ENCODE measurements at places on chromosomes 13 and 19. TPM values are rescaled to one million over a fixed set of nuclear protein-coding genes. Genes with fewer than 3 reads are reported as not detected.

Gene SYCN
- total RNA-seq, result not detected

Gene REEP6
- total RNA-seq, result 7.4 TPM

Gene ZNF563
- 3.4 TPM for total RNA-seq

Gene SOHLH2
- 125 TPM for total RNA-seq

Gene LHFPL6
- total RNA-seq, result 14.4 TPM

Gene PGLYRP2
- not detected for total RNA-seq

Gene MYCBP2
- total RNA-seq, result 71.3 TPM

Gene IL17D
- 6.9 TPM for total RNA-seq

Gene USPL1
- 18.0 TPM for total RNA-seq

Gene CACNG8
- not detected for total RNA-seq

GRCh38 chr13:41694545-41695301 is 237.4 kb downstream of the RGCC start:
- peak; percentile 88 for DNase-seq

DNA sequence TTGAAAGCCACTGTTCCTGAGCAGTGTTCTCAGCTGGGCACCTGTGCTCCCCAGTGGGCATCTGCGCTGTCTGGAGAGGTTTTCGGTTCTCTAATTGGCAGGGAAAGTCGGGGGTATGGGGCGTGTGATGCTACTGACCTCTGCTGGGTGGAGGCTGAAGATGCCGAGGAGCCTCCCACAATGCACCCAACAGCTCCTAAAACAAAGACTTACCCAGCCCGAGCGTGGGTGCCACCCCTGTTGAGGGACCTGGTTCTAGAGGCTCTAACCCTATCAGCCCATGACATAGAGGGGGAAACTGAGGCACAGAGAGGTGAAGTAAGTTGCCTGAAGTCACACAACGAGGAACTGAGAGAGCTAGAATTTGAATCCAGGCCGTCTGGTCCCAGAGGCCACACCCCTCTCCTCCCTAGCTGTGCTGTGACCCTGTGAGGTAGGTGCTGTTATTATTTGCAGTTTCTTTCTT is 2.3 kb downstream of the SPACA4 start:
- DNase-seq, result peak; percentile 32

DNA sequence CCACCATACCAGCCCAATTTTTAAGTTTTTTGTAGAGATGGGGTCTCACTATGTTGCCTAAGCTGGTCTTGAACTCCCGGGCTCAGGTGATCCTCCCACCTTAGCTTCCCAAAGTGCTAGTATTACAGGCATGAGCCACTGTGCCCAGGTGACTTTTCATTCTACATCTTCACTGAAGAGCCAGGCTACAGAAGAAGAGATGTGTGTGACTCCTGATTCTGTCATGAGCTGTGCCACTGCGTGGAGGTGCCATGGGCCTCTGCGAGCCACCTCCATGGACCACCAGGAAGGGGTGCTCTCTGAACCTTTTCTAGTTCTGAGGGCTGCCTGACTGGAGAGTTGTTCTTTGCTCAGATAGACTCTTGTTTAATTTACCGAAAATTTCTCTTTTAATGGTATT is 56.6 kb upstream of the RANBP3 start:
- DNase-seq, result no peak

DNA sequence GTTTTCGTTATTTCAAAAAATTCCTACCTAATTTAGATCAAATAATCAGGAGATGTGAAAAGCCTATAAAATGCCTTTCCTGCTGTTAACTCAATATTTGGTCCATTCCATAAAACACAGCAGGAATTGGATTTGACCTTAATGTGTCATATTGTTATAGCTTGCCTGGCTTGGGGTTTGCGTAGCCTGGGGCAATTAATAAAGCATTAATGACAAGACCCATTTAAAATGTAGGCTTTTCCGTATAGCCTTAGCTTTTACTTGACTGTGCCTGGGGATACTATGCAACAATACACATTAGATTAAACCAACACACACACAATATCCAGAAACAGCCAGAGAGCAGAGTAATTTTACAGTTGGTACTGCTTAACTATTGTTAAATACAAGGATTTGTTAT is 117.2 kb upstream of the MAB21L1 start:
- DNase-seq, result no peak

DNA sequence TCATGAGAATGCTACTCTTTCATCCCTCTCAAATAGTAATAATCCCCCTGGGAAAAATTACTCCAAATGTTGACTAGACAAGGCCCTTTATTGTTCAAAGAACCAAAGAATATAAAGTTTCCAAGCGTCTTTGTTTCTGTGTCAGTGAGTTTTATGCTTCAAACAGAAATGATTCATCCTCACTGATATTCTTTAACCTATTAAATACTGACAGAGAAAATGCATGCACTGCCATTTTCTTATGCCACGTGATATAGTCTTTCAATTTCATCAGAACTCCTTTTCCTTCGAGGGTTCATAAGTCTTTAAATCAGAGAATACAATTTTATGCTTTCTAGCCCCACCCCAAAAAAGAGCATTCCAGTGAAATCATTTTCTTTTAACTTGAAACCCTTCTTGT is 211.6 kb downstream of the SHISA2 start:
- peak; percentile 24 for DNase-seq

GRCh38 chr19:14337510-14337909 is 43.7 kb upstream of the ADGRE5 start:
- no peak for DNase-seq

GRCh38 chr19:49997709-49998108 is 27.5 kb downstream of the VRK3 start:
- no peak for DNase-seq

- no peak for DNase-seq
These were observed 4.2 kb upstream of the IZUMO2 start for GRCh38 chr19:50167314-50167721.

- DNase-seq, result no peak
These were observed 28.8 kb upstream of the SPATA13 start for GRCh38 chr13:24131749-24132148.

DNA sequence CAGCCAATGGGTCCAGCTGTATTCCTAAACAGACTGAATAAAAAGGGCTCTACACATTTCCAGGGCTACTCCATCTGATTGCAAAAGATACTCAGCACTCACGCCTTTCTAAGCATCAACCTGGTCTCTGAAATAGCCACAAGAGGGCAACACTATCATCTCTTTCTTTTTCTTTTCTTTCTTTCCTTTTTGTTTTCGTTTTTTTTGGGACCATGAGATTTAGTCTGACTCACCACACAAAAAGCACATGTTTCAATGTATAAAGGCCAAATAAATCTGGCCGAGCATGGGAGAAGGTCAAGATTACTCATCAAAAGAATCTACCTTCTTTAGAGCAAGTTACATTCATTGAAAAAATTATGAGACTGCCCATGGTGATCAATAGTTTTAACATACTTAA is 805.6 kb upstream of the ARGLU1 start:
- DNase-seq, result no peak

DNA sequence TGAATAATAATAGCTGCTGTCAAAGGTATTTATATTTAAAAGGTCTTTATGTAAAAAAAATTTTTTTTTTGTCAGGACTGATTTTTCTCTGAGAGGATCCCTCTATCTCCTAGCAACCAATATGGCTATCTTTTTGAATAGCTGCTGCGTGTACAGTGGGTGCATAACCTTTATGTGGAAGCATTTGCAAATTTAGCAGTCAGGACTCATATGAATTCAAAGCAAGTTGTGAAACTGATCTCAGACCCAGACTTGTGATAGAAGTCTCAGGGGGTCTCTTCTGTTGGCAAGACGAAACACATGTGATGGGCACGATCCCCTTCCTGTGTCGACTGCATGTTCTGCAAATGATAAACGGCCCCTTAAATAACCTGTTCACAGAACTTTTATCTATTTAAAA is 114.1 kb upstream of the ARGLU1 start:
- DNase-seq, result no peak

- peak; percentile 88 for DNase-seq
These were observed 91.0 kb upstream of the SLC15A1 start for GRCh38 chr13:98843482-98843877.

GRCh38 chr13:73900591-73900990 is 233.6 kb downstream of the KLF12 start:
- no peak for DNase-seq

DNA sequence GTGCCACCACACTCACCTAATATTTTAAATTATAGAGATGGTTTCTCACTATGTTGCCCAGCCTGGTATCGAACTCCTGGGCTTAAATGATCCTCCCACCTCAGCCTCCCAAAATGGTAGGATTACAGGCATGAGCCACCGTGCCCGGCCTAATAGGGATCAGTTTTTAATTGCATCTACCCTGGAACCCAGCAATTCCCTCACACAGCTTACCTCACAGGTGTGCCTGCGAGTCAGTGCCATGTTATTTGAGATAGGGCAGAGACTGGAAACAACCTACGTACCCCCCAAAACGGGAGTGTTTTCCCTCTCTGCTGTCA is 14.3 kb downstream of the MAP2K2 start:
- no peak for DNase-seq

DNA sequence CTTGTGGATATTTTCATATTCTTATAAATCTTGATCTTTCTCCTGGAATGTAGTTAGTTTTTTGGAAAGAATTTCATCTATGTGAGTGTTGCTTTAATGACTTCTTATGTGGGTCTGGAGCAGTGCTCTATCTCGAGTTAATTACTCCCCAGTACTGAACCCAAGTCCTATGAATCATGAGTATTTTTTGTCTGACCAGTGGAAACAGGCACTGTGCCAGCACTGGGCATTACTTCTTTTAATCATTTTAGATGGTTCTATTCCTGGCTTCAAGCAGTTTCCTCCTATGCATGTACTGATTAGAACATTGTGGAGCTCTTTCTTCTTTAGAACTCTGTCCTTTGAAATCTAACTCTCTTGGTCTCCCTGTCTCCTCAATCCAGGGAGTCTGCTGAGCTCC is 466.3 kb downstream of the PCDH17 start:
- DNase-seq, result no peak

DNA sequence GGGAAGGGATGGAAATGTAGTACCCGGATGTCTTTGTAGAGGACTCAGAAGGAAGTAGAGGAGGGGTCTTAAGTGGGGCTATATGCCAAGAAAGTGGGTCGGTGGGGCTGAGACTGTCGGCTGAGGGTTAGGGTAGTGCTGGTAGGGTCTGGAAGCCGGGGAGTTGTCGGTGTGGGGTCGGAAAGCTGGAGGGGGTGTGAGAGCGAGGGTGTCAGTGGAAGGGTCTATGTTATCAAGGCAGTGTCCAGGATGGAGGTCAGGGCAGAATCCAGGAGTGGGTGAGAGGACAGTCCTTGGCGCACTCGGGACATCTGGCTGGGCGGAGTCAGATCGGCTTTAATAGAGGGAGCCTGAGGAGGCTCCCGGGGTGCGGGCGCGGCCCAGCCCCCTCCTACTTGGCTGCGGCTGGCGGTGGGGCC is 1.7 kb downstream of the HSPB6 start:
- DNase-seq, result no peak

GRCh38 chr19:51137792-51138425 is 4.2 kb upstream of the SIGLEC7 start:
- DNase-seq, result no peak

DNA sequence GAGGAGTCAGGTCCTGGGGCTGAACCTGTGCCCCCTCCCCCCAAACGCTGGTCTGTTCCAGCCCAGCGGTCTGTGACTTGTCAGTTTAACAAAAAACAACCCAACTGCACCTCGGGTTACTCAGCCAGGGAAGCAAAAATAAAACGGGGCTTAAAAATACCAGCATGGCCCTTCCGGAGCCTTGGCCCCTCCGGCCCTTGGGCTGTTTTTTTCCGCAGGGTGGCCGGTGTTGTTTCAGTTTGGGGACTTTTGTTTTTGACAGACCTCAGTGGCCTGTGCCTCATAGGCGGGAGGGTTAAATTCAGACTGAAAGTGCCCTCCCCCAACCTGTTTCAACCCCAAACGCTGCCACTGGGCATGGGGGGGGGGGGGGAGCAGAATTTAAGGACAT is 4.0 kb downstream of the TCF3 start:
- no peak for DNase-seq

GRCh38 chr13:100836711-100837110 is 162.1 kb upstream of the TMTC4 start:
- no peak for DNase-seq

DNA sequence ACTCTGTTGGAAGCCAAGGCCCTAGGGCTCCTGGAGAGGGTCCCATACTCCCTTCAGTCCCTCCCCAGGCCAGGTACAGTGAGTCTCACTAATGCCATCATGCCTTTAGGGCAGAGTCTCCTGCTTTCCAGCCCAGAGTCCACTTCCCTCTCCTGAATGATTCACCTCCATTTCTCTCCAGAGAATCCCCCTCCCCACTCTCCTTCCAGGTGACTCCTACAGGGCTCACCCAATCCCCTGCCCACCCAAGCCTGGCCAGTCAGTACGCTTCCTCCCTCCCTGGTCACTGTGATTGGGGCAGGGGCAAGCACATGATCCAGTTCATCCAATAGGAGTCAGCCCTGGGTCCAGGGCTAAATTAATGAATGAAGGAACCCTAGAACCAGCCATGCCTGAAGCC is 35.0 kb upstream of the PNMA8B start:
- no peak for DNase-seq

GRCh38 chr13:36395280-36395679 is 37.0 kb upstream of the CCNA1 start:
- peak; percentile 50 for DNase-seq

DNA sequence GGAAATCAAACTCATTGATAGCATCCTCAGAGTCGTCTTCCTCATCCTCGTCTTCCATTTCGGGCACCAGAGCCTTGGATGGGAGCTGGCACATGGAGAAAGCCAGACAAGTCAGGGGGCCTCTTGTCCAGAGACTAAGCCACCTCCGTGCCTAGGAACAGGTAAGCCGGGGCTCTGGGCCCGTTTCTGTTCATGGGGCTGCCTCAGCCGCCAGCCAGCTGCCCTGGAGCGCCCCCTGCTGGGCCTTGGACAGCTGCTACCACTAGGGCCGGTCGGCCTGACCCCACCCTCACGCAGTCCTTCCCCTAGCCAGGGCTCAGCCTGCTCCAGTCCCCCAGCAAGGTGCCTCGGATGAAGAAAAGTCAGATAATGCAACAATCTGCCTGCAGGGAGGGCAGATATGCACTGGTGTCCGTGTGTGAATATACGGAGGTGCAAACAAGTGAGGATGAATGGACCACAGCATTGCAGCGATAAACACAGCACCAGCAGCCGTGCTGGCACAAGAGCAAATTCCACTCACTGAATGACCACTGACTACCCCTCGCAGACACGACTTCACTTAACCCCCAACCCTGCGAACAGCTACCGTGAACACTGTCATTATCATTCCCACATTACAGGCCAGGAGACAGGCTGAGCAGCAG is 11.9 kb upstream of the PRKD2 start:
- peak; percentile 51 for DNase-seq

GRCh38 chr13:112828082-112828699 is 138.4 kb downstream of the ATP11A start:
- DNase-seq, result no peak

All from myocyte (in vitro differentiated cells).